B cell (primary cell): ENCODE measurements at places on chromosomes 3 and 15. TPM values are rescaled to one million over a fixed set of nuclear protein-coding genes. Genes with fewer than 3 reads are reported as not detected.

GRCh38 chr3:193732827-193733226 is 139.8 kb downstream of the OPA1 start:
- no peaks in the 10 kb centered on the region for H3K36me3 ChIP-seq
- no peak overlapping the region for H3K27ac ChIP-seq
- peaks cover 8% of the 10 kb centered on the region for H3K4me1 ChIP-seq

The OR5K2 gene
- not detected in 2 replicates for total RNA-seq

DNA sequence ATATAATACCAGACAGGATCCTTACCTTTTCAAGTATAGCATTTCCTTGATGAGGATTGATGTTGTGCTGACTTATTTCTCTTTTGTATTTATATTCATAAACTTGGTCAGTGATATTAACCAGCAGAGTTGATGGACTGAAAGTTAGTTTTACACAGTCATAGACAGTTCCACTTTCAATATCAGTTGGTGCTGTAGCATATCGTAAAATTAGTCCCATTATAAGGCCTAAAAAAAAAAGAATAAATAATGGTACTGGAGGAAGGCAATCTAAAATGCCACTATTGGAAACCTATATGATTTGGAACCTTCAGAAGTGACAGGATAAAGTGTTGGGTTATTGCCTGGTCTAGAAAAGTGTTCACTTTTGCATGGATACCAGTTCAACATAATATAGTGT is 16.3 kb downstream of the SLC9A9 start:
- no peaks in the 10 kb centered on the region for H3K36me3 ChIP-seq
- H3K4me1 ChIP-seq = no peaks in the 10 kb centered on the region
- H3K4me3 ChIP-seq = no peak overlapping the region
- H3K27ac ChIP-seq = no peak overlapping the region
- H3K27me3 ChIP-seq = no peaks in the 10 kb centered on the region

The TNIK gene
- 7.5 and 7.7 TPM in 2 replicates for total RNA-seq

- DNase-seq = no peak
- peaks cover 70% of the 10 kb centered on the region for H3K4me1 ChIP-seq
- H3K27me3 ChIP-seq = no peaks in the 10 kb centered on the region
- H3K36me3 ChIP-seq = no peaks in the 10 kb centered on the region
These were observed 32.1 kb downstream of the PLCL2 start for GRCh38 chr3:16916840-16917239.

DNA sequence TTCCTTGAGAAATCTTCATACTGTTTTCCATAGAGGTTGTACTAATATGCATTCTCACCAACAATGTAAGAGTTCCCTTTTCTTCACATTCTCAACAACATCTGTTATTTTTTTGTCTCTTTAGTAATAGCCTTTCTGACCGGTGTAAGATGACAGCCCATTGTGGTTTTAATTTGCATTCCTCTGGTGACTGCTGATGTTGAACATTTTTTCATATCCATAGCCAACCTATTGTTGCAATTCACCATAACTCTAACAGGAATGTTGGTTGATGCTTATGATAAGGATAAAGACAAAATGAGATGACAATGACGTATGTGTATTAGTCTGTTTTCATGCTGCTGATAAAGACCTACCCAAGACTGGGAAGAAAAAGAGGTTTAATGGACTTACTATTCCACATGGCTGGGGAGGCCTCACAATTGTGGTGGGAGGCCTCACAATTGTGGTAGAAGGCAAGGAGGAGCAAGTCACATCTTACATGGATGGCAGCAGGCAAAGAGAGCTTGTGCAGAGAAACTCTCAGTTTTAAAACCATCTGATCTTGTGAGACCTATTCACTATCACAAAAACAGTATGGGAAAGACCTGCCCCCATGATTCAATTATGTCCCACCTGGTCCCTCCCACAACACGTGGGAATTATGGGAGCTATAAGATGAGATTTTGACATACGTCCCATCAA is 37.6 kb upstream of the RHCG start:
- DNase-seq = no peak
- H3K36me3 ChIP-seq = no peaks in the 10 kb centered on the region
- H3K4me1 ChIP-seq = no peaks in the 10 kb centered on the region
- no peak overlapping the region for H3K4me3 ChIP-seq

- H3K27ac ChIP-seq = no peak overlapping the region
- no peaks in the 10 kb centered on the region for H3K27me3 ChIP-seq
- H3K36me3 ChIP-seq = no peaks in the 10 kb centered on the region
- no peaks in the 10 kb centered on the region for H3K4me1 ChIP-seq
- no peak for DNase-seq
These were observed 82.3 kb upstream of the OXTR start for GRCh38 chr3:8851703-8852102.

DNA sequence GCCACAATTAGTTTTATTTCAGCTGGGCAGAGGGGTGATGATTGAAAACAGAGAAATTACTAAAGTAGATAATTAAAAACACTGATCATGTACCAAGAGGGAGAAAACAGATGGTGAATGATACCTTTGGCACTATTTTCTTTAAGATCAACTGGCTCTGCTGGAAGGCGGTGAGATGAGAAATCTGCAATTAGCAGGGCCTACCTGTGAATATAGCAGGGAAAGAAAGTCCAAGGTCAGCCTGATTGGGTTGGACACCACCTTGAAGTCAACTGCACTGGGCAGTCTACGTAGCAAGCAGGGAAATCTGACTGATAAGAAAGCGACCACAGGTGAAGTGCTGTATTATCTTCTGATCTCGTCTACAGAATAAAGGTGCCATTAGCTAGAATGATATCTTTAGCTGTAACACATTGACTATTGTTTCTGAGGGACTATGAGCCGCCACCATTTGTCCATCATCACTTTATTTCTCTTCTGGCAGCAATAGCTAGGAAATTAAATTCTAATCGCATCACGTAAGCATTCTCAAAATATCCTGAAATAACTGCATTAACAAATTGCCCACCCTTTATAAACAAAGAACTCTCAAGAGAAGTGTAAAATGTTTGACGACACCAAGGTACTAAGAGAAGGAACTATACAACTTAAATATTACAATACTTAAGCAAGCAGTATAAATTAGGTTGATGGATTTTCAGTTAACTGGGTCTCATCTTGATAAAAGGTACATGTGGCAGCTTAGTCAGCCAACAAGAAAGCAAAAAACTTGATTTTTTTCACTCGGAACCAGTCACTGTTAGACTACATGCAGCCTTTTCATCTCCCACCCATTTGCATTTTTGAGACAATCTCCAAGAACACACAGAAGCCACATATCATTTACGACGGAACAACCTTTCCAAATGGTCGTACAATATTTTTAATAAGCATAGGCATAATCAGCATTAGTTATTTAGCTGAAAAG is 1.3 kb downstream of the NEDD4 start:
- peaks cover 9% of the 10 kb centered on the region for H3K4me1 ChIP-seq
- no peak overlapping the region for H3K4me3 ChIP-seq
- no peak overlapping the region for H3K27ac ChIP-seq
- peaks cover 25% of the 10 kb centered on the region for H3K27me3 ChIP-seq

GRCh38 chr3:54038391-54038790 is 84.0 kb upstream of the CACNA2D3 start:
- no peak overlapping the region for H3K4me3 ChIP-seq
- H3K4me1 ChIP-seq = no peaks in the 10 kb centered on the region
- H3K27ac ChIP-seq = no peak overlapping the region
- DNase-seq = no peak

The DNAJA4 gene
- 16.9 and 20.0 TPM in 2 replicates for total RNA-seq

DNA sequence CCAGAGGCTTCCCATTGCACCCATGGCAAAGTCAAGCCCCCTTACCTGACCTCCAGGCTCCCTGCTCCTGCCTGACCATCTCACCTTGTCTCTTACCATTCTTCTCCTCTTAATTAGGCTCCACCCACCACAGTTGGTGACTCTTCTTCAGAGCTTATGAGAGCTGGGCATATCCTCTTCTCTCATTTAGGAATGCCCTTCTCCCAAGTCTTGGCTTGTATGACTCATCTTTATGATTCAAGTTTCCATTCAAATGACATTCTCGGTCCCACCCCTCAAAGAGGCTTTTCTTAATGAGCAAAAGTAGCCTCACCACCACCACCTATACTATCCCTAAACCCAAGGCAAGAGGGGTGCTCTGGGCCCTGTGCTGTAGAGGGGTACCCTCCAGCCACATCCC is 55.3 kb upstream of the NUDT16 start:
- no peak overlapping the region for H3K27ac ChIP-seq
- no peaks in the 10 kb centered on the region for H3K4me1 ChIP-seq
- no peak overlapping the region for H3K4me3 ChIP-seq

The SCG3 gene
- total RNA-seq = not detected in 2 replicates

DNA sequence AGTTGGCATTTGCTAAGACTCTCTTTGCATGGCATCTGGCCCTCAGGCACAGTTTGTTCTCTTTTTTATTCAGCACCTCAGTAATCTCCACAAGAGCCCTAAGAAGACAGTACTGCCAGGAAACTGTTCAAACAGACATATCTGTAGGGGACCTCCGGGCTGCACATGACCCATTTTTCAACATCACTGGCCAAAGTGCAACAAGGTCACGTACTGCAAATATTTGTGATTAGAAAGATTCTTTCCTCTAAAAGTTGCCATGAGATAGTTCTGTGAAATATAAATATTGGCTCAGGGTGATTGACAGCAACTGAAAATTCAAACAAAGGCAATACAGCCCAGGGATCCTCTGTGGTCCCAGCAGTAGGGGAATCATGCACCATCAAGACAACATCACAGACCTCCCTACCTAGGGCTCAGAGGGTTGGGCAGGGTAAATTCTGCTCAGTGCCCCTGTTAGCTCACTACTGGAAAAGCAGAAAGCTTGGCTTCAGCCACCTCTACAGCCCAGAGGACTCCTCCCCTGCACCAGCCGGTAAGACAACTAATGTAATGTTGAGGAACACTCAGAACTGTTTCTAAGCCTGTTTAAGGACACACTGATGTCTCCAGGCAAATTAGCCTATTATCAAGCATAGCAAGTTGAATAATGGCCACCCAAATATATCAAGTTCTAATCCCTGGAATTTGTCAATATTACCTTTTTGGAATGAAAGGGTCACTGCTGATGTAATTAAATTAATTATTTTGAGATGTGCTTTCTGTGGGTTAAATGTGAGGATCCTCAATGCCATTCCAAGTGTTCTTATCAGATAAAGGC is 117.4 kb upstream of the LPP start:
- no peak overlapping the region for H3K27ac ChIP-seq
- no peaks in the 10 kb centered on the region for H3K27me3 ChIP-seq
- peaks cover 6% of the 10 kb centered on the region for H3K4me1 ChIP-seq
- no peak overlapping the region for H3K4me3 ChIP-seq

- no peaks in the 10 kb centered on the region for H3K4me1 ChIP-seq
- H3K36me3 ChIP-seq = no peaks in the 10 kb centered on the region
- no peak for DNase-seq
- no peaks in the 10 kb centered on the region for H3K27me3 ChIP-seq
- no peak overlapping the region for H3K4me3 ChIP-seq
These were observed 206.3 kb upstream of the TP63 start for GRCh38 chr3:189424922-189425321.

GRCh38 chr3:156174229-156174847 is 54.0 kb downstream of the KCNAB1 start:
- DNase-seq = no peak
- H3K27me3 ChIP-seq = no peaks in the 10 kb centered on the region
- no peaks in the 10 kb centered on the region for H3K36me3 ChIP-seq
- H3K27ac ChIP-seq = no peak overlapping the region

GRCh38 chr3:178386880-178387279 is 149.4 kb upstream of the KCNMB2 start:
- no peaks in the 10 kb centered on the region for H3K36me3 ChIP-seq
- H3K27me3 ChIP-seq = no peaks in the 10 kb centered on the region

- H3K36me3 ChIP-seq = no peaks in the 10 kb centered on the region
- no peak for DNase-seq
- H3K27ac ChIP-seq = no peak overlapping the region
These were observed 50.0 kb upstream of the RPL35A start for GRCh38 chr3:197899833-197900478.

DNA sequence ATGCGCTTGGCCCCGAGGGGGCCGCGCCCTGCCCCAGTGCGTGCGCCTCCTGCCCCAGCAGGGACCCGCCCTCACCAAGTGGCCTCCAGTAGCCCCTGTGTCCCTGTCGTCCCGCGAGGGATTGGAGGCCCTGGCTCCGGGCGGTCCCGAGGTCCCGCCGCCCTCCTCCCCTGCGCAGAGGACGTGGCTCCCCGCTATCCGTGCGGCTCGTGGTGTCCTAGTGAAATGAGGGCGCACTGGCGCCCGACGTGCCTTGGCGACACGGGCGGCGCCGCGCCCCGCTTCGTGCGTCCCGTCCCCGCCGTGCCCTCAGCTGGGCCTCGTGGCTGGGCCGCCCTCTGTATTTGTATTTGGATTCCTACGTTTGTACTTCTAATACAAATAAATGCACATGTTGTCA is 557.5 kb downstream of the OCA2 start:
- H3K36me3 ChIP-seq = no peaks in the 10 kb centered on the region
- no peak for DNase-seq
- H3K4me3 ChIP-seq = no peak overlapping the region
- H3K27me3 ChIP-seq = no peaks in the 10 kb centered on the region
- H3K27ac ChIP-seq = no peak overlapping the region

- no peak overlapping the region for H3K4me3 ChIP-seq
- no peak overlapping the region for H3K27ac ChIP-seq
- H3K27me3 ChIP-seq = no peaks in the 10 kb centered on the region
- no peaks in the 10 kb centered on the region for H3K36me3 ChIP-seq
- DNase-seq = no peak
- no peaks in the 10 kb centered on the region for H3K4me1 ChIP-seq
These were observed 174.2 kb upstream of the FRMD4B start for GRCh38 chr3:69560116-69560515.

DNA sequence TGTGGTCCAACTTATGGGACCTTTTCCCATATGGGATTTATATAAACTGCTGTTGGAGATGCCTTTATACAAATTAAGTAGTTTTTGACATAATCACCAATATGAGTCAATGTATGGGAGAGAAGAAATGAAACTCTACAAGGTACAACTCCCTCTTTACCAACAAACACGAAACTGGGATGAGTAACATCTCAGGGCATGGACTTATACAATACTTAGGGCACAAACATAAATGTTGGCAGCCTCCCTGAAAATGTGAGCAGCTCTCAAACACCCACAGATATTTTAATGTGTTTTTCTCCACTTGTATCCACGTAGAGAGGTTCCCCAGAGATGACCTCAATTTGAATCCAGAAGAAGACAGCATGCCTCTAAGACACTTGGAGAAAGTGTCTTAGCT is 161.6 kb downstream of the MAGI1 start:
- no peaks in the 10 kb centered on the region for H3K4me1 ChIP-seq
- no peak overlapping the region for H3K27ac ChIP-seq
- H3K36me3 ChIP-seq = no peaks in the 10 kb centered on the region
- no peaks in the 10 kb centered on the region for H3K27me3 ChIP-seq

The CGNL1 gene
- total RNA-seq = 0.12 and 0.24 TPM in 2 replicates

The ZNF502 gene
- total RNA-seq = 5.4 and 5.5 TPM in 2 replicates

- H3K27me3 ChIP-seq = no peaks in the 10 kb centered on the region
- no peak overlapping the region for H3K4me3 ChIP-seq
- H3K4me1 ChIP-seq = no peaks in the 10 kb centered on the region
- H3K27ac ChIP-seq = no peak overlapping the region
- DNase-seq = no peak
These were observed 152.3 kb downstream of the ZBTB20 start for GRCh38 chr3:114994554-114995341.

DNA sequence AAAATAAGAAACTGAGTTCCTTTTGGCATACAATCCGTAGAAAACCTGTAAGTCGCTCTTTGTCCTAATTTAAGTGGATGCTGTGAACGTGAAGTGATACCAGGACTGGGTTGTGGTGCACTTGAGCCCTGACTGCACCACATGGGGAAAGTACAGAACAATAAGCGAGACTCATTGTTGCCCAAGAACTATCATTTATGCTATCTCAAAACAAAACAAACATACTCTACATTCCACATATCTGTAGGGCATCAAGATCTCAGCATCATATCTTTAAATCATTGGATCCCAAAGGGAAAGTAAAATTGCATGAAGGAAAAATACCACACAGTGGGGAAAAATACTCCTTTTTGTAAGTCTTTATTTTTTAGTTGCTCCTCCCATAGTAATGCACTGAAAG is 580.3 kb downstream of the MECOM start:
- H3K4me3 ChIP-seq = no peak overlapping the region
- H3K27ac ChIP-seq = no peak overlapping the region
